Lower lobe of right lung (tissue), 2 donors: ENCODE measurements at places on chromosomes 16 and 17. TPM values are rescaled to one million over a fixed set of nuclear protein-coding genes. Genes with fewer than 3 reads are reported as not detected.

Gene OR2C1
- not detected for total RNA-seq

Gene TBC1D3
- not detected for total RNA-seq

Gene UNK
- 31.1 TPM for total RNA-seq

Gene SECTM1
- total RNA-seq = 44.5 TPM
